ENCODE measurements at places on chromosomes 11 and 22.

- DNase-seq: no peak
These were observed 558.6 kb downstream of the NTM start for GRCh38 chr11:131928992-131929391.

GRCh38 chr11:19478891-19479290, 233.7 kb upstream of the NAV2 start:
- DNase-seq: no peak

DNA sequence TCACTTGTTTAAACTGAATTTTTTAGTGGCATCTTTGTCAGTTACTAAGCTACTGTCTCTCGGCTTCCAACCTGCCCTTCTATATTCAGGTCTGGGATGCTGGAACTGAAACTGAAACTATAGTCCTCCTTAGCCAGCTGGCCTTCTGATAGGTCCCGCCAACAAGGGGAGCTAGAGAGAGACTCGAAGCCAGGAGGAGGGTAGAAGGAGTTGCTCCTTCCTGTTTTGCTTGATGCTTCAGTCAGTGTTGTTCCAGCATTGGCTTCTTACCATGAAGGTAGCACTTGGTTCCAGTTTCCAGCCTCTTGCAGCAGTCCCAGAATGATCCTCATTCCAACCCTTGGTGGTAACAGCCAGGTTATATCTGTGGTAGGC, 32.9 kb upstream of the HORMAD2 start:
- DNase-seq: no peak

- no peak for DNase-seq
These were observed 368.6 kb downstream of the OPCML start for GRCh38 chr11:133163463-133164419.

DNA sequence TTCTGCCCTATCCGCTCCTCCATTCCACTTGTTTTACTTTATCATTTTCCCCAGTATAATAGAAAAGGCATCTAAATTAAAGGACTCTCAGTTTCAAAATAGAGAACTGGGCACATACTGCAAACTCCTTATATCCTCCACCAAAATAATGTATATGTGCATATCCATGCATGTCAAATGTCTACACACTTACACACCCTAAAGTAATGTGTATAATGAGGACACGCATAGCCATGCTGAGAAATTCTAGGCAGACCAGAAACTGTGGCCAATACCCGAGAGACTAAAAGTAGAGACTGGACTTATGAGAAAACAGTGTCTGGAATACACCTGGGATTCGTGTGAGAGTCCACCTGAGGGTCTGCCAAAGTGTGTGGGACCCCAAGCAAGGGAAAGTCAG, 183.5 kb downstream of the CWF19L2 start:
- no peak for DNase-seq

- DNase-seq: no peak
These were observed 63.5 kb downstream of the ENDOD1 start for GRCh38 chr11:95152876-95153856.

- DNase-seq: no peak
These were observed 71.8 kb downstream of the GRK3 start for GRCh38 chr22:25636323-25636722.

GRCh38 chr11:34300026-34300925, 57.5 kb downstream of the ABTB2 start:
- no peak for DNase-seq

DNA sequence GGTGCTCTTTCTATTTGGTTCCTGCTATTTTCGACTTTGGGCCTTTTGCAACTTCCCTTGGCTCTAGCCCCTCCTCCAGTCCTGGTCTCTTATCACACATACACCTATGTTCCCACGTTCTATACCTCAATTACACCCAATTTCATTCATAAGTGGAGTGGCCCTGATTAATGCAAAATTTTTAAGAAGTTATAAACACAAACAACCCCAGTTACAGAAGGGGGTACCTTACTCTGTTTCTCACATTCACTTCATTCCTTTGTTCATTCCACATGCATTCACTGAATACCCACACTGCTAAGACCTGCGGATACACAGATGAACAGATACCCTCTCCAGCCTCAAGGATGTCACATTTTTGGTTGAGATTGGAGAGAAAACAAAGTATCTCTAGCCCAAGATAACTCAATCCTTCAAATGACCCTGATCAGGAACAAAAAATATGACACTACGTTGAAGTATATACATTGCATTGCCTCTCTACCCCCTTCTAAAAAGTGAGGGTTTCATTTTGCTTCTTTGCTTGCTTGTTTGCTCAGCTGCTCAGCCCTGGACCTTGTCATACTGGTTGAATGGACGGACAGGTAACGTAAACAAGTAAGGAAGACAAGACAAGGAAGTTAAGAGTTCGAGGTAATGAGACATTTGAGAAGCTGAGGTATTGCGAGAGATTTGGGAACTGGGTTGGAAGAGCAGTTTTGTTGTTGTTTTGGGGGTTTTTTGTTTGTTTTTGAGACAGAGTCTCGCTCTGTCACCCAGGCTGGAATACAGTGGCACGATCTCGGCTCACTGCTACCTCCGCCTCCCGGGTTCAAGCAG, 3.6 kb upstream of the VPS37C start:
- no peak for DNase-seq

- DNase-seq: no peak
These were observed at the start of gene INSC for GRCh38 chr11:15114501-15115475. Gene INSC, plus strand, starts transcription at chr11:15114923. Its CDS starts 34,252 bp downstream, at chr11:15149175.

DNA sequence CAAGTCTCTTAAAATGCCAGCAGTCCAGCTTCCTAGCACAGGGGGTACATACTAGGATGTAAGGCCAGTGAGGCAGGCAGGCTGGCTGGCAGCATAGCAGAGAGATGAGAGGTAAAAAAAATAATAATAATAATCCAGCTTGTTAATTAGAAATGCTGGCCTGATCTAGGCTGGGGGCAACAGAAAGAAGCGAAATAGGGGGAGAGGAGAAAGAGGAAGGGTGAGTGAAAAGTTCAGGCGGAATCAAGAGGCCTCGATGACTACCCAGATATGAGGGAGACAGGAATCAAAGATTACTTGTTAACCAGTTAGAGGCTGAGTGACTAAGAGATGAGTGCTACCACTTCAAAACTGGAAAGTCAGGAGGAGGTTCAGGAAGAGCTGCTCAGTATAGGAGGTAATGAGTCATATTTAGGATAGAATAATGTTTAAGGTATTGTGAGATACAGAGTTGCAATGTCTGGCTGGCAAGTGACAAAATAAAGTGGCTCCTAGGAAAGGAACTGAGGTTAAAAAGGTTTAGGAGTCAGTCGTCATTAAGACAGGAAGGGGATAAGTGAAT, 2.8 kb downstream of the ALKBH8 start:
- DNase-seq: peak; percentile 30

- DNase-seq: no peak
These were observed 67.2 kb downstream of the PPP2R1B start for GRCh38 chr11:111698852-111699559.

DNA sequence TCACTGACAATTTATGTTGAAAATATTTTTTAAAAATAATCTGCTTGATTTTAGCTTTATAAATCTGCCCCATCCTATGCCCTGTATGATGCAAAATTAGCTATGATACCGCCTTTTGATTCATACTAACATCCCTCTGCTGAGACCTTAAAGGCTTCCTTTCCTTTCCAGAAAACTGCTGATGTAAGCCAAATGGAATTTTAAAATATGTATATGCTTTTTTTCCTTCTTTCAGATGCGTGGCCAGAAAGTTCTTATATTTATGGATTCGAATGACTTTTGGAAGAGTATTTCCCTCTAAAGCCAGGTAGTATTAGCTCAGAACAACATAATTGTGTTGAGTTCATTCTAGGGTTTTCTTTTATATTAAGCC, 34.5 kb downstream of the SFI1 start:
- peak; percentile 54 for DNase-seq

DNA sequence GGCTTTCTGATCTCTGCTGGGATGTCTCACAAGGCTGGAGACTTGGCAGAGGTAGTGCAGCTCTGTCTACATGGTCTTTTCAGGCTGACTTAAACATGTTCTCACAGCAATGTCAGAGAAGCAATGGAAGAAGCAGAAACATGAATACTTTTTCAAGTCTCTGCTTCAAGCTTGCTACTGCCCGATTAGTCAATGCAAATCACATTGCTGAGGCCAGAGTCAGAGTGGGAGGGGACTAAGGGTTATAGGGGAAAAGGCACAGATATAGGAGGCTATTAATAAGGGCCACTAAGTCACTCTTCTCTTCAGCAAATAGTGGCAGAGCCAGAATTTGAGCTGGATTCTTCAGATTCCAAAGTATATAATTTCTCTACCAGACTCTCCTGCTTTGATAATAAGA, 390.5 kb downstream of the TMEM135 start:
- no peak for DNase-seq

GRCh38 chr11:78158987-78159652, 19.7 kb upstream of the ALG8 start:
- no peak for DNase-seq

DNA sequence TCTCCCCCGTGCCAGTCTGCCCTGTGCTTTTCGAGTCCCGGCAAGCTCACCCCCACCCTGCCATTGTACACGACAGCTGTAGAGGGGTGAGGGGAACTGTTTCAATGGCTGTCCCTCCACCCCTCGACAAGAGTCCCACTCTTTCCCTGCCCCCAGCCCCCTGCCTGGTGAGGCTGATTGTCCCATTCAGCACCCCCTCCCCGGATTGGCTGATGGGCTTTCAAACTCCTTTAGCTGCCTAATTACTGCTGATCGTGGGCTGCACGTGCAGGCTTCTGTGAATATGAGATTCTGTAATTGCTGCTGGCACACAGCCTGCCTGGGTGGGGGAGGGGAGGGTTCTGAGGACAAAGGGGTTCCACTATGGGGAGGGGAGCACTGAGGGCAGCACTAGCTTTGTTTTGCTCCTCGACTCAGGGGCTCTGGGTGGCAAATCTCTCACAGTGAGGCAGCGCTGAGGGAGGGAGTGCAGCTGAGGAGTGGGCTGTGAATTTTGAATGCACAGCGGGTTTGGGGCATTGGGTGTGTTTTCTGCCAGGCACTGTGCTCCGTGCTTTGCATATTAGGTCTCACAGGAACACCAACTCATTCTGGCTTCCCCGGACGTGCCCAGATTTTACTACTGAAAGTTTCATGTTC, 42.6 kb upstream of the ACCSL start:
- DNase-seq: no peak

GRCh38 chr11:115806056-115806455, 301.8 kb upstream of the CADM1 start:
- DNase-seq: no peak

All from amniotic stem cell (primary cell).